ENCODE measurements at places on chromosomes 6 and 20. TPM values are rescaled to one million over a fixed set of nuclear protein-coding genes. Genes with fewer than 3 reads are reported as not detected.

GRCh38 chr6:84193114-84193708, 34.2 kb downstream of the CEP162 start:
- peaks cover 12% of the 10 kb centered on the region for H3K4me1 ChIP-seq
- no peak overlapping the region for H3K4me3 ChIP-seq
- peak overlapping the region; percentile 15 for H3K27ac ChIP-seq
- 0 out of 2 replicates have a peak, but pooled peaks cover 4% of the 10 kb centered on the region for H3K36me3 ChIP-seq
- H3K27me3 ChIP-seq: no peaks in the 10 kb centered on the region

DNA sequence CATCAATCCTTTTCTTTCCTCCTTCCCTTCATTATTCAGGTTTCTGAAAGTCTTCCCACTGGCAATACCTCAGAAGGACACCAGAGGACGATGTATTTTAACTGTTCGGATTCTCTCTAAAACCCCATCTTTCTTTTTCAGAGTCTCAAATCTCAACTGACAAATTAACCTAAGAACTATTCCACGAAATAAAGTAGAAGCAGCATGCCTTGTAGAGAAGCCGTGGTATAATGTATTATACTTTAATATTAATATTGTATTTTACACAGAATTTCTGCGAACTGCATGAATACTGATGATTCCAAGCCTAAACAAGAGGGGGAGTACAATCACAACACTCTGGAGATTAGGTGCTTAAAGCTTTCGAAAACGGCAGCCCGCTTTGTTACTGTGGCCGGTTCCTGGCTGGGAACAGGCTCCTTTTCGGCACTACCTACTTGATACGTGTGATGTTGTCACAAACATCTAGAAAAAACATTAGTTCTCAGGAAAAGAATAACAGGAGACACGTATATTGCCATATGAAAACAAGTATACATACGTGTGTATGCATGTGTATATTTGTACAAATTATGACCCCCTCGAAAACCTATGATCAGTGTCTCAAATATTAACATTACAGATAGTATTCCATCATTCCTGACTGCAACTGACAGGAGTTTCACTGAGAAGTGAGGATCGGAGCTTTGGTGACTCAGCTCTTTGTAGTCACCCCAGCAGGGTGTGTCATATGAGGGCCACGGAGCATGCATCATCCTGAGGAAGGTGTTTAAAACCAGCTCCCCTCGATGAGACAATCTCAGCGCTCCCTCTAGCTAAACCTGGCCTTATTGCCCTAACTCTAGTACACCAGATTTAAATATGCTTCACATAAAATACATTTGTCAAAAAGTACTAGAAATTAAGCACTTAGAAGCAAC, 319.7 kb upstream of the TCF21 start:
- no peaks in the 10 kb centered on the region for H3K36me3 ChIP-seq
- H3K4me1 ChIP-seq: peaks cover 25% of the 10 kb centered on the region
- peak; percentile 98 for DNase-seq
- H3K4me3 ChIP-seq: peak overlapping the region; percentile 72
- H3K27ac ChIP-seq: peak overlapping the region; percentile 87

DNA sequence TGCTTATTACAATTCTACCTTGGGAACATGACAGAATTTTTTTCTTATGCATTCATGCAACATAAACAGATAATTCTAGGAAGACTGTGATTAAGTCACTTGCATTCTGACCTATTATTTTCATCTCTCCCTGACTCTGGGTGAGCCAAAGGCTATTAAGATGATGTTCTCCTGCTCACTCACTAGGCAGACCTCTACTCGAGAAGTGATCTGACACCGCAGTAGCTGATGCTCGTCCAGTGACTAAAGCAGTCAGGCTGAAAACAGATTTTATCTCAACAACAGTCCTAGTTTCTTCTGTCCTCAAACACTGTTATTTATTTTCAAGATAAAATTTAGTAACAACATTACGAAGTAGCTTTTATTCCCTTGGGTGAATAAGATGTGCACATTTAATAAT, 17.3 kb downstream of the NAA20 start:
- no peaks in the 10 kb centered on the region for H3K27me3 ChIP-seq
- H3K4me3 ChIP-seq: no peak overlapping the region

DNA sequence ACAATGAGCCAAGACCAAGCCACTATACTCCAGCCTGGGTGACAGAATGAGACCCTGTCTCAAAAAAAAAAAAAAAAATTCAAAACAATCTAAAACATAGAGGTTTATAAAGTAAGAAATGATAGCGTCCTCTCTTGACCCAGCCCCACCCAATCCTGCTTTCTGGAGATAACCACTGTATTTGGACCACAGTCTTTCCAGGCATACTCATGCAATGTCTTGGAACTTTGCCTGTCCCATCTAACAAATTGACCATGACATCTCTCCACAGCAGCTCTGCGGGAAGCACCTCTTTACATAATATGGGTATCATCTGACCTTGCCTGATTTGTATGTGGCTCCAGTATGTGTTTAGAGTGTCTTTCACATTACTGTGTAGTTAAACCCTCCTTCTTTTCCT, 9.1 kb upstream of the SHLD1 start:
- no peak overlapping the region for H3K27ac ChIP-seq
- DNase-seq: peak; percentile 55
- H3K4me1 ChIP-seq: peaks cover 7% of the 10 kb centered on the region
- no peak overlapping the region for H3K4me3 ChIP-seq

DNA sequence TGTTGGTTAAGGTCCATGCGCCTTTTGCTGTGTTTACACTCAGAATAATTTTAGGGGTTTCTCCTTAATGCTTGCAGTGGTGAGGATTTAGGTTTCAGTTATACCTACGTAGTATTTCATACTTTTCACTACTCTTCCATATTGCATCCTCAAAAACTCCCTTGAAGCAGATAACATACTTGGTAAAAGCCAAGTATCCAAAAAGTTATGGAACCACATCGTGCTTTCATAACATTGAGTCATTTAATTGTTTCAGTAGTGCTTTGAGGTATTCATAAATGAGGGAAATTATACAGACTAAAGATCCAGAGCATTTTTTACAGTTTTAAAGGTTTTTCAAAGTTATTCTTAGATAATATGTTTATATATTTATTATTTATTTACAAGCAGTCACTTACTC, 4.0 kb upstream of the ATXN1 start:
- H3K27me3 ChIP-seq: no peaks in the 10 kb centered on the region
- peaks cover 62% of the 10 kb centered on the region for H3K4me1 ChIP-seq
- H3K27ac ChIP-seq: peak overlapping the region; percentile 91
- peak; percentile 42 for DNase-seq
- no peak overlapping the region for H3K4me3 ChIP-seq
- H3K36me3 ChIP-seq: no peaks in the 10 kb centered on the region

- H3K27ac ChIP-seq: peak overlapping the region; percentile 71
- H3K4me3 ChIP-seq: peak overlapping the region; percentile 74
- no peaks in the 10 kb centered on the region for H3K27me3 ChIP-seq
- DNase-seq: peak; percentile 89
- H3K4me1 ChIP-seq: no peaks in the 10 kb centered on the region
Measured at GRCh38 chr20:32484958-32485769, 100.0 kb downstream of the NOL4L start.

GRCh38 chr6:150418827-150419594, 50.2 kb downstream of the IYD start:
- peak overlapping the region; percentile 63 for H3K27ac ChIP-seq
- peak; percentile 81 for DNase-seq
- no peaks in the 10 kb centered on the region for H3K36me3 ChIP-seq
- H3K27me3 ChIP-seq: no peaks in the 10 kb centered on the region
- peak overlapping the region; percentile 64 for H3K4me3 ChIP-seq
- H3K4me1 ChIP-seq: peaks cover 7% of the 10 kb centered on the region

GRCh38 chr6:15550546-15551123, 112.2 kb downstream of the DTNBP1 start:
- H3K4me3 ChIP-seq: no peak overlapping the region
- DNase-seq: no peak
- H3K27me3 ChIP-seq: no peaks in the 10 kb centered on the region
- H3K36me3 ChIP-seq: no peaks in the 10 kb centered on the region
- H3K27ac ChIP-seq: no peak overlapping the region

- H3K4me1 ChIP-seq: no peaks in the 10 kb centered on the region
- H3K27me3 ChIP-seq: no peaks in the 10 kb centered on the region
- H3K4me3 ChIP-seq: no peak overlapping the region
- DNase-seq: peak; percentile 11
- no peaks in the 10 kb centered on the region for H3K36me3 ChIP-seq
- H3K27ac ChIP-seq: no peak overlapping the region
Measured at GRCh38 chr6:113989675-113990074, 18.7 kb upstream of the HDAC2 start.

DNA sequence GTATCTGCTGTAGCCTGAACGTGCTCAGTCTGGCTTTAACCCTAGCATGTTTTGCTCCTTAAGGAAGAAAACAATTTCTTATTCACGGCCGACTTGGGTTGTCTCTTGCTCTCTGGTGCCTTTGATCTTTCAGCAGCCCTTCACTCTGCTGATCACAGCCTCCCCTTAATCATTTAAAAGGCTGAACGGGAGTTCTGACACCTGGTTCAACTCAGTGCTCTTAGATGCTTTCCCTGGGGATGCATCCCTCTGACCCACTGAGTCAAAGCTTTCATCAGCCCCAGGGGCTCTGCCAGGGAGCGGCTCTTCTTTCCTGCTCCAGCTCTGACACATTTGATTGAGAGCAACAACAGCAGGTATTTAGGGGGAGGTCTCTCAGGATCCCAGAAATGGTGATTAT, 79.0 kb upstream of the FYN start:
- H3K27ac ChIP-seq: no peak overlapping the region
- H3K27me3 ChIP-seq: no peaks in the 10 kb centered on the region
- H3K4me1 ChIP-seq: peaks cover 21% of the 10 kb centered on the region
- no peak for DNase-seq
- no peak overlapping the region for H3K4me3 ChIP-seq

DNA sequence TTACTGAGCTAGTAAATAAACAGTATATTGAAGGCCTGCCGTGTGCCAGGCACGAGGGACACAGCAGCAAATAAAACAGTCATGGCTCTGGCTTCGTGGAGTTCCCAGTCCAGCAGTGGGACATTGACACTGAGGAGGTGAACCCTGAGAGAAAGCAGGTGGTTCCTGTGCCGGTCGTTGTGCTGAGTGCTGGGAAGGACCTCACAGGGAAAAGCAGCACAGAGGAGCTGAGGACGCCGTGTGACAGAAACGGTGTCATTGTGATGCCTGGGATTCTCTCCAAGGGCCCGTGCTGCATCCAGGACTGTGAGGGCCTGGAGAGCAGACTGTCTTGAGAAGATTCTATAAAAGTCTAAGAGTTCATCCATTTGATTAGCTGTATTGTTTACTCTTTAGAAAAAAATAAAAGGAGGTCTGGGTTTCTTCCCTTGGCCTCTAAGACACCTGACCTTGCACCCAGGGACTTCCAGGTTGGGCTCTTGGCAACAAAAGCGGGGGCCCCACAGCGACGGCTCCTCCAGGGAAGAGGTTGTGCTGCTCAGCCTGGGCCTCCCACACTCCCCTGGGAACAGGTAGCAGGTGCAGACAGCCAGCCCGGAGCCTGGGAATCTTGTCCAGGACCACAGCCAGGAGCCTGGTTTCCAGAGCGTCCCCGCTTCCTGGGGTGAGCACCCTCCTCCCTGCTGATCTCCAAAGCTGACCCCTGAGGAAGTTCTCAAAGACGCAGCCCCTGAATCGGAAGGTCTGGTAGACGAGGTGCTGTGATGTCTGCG, 251.2 kb upstream of the PMEPA1 start:
- no peaks in the 10 kb centered on the region for H3K27me3 ChIP-seq
- no peak overlapping the region for H3K4me3 ChIP-seq
- H3K36me3 ChIP-seq: no peaks in the 10 kb centered on the region
- DNase-seq: no peak
- peaks cover 13% of the 10 kb centered on the region for H3K4me1 ChIP-seq

DNA sequence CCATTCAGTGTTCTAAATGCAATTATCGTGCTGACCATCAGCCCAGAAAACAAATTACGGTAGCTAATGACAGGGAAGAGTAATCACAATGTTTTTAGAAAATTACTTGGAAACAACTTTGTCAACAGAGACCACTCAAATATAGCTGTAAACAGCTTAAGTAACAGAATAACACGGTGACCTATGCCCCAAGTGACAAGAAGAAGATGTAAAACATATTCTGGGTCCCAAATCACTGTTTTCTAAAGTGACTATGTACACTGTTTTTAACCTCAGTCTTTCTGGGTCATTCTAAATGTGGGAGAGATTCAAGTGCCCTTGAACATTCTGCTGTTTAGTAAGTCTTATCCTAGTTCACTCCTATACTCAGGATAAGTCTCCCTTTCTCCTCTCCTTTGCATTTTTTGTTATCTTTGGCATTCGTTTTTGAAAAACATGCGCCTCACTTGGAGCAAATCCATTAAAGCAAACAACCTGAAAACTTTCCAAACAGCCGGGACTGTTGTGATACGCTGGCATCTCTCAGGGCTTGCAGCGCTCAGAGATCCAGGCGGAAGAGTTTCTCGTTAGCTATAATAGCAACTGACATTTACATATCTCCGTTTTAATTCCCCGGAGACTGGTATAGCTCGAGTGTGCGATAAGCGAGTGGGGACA, 114.5 kb upstream of the SOX4 start:
- H3K27ac ChIP-seq: no peak overlapping the region
- DNase-seq: peak; percentile 29
- H3K4me3 ChIP-seq: peak overlapping the region; percentile 52
- 0 out of 2 replicates have a peak, but pooled peaks cover 6% of the 10 kb centered on the region for H3K4me1 ChIP-seq

- H3K27me3 ChIP-seq: no peaks in the 10 kb centered on the region
- H3K27ac ChIP-seq: no peak overlapping the region
- H3K36me3 ChIP-seq: no peaks in the 10 kb centered on the region
- H3K4me1 ChIP-seq: peaks cover 13% of the 10 kb centered on the region
- no peak for DNase-seq
Measured at GRCh38 chr6:134233180-134233955, 84.5 kb downstream of the SGK1 start.

DNA sequence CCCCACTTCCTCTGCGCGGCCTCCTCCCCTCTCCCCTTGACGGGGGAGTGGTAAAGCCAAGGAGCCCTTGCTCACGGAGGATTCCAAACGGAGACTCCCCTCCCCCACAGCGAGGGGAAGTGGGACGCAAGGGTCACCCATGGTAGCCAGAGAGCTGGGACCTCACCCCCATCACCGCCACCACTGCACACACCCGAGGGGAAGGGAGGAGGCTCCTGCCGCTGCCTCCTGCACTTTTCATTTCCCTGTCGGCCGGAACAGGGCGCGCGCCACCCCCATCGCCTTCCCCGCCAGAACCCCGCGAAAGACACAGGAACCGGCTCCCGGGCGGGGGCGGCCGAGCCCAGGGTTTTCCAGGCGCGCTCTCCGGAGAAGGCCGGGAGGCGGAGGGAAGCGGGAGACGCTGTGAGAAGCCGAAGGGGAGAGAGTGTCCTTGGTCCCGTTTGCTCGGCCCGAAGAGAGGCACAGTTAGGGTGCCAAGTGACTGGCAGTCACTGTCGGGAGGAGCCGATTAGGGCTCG, 789 bp downstream of the CCND3 start:
- peak overlapping the region; percentile 61 for H3K27ac ChIP-seq
- peak overlapping the region; percentile 99 for H3K4me3 ChIP-seq
- peak; percentile 74 for DNase-seq
- peaks cover 41% of the 10 kb centered on the region for H3K4me1 ChIP-seq

The NRN1 gene
- 50.5 TPM for polyA plus RNA-seq

The UBE2C gene
- polyA plus RNA-seq: 78.4 TPM

The SNX5 gene
- polyA plus RNA-seq: 70.7 TPM

The MPC1 gene
- polyA plus RNA-seq: 76.2 TPM

The LINC00237 gene
- polyA plus RNA-seq: not detected

The OTOR gene
- not detected for polyA plus RNA-seq

The PRICKLE4 gene
- polyA plus RNA-seq: not detected

All from GM23248 (cell line).